ENCODE measurements at places on chromosomes 12 and 14. TPM values are rescaled to one million over a fixed set of nuclear protein-coding genes. Genes with fewer than 3 reads are reported as not detected.

PLCZ1 gene
- not detected for total RNA-seq

CCDC38 gene
- total RNA-seq: not detected

DNA sequence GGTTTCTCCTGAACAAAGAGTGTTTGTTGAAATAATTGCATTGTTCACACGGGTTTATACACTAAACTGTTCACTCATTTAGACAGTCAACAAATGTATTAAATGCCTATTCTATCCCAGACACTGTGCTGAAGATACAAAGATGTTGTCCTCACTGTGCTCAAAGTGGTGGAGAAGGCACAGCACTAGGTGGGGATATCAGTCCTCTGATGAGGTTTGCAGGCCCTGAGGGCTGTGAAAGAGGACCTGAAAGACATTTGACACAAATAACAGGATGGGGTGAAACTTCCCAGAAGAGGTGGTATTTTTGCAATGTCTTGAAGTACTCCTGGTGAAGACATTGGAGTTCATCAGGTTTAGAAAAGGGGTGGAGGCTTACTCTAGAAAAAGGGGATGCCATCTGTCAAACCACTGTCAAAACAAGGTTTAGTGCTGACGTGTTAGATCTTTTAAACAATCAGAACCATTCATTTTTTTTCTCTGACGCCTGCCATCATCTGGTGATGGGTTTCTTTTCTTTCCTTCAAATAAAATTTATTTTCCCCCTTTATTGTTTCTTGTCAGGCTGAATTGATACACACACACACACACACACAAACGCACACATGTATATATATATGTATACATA lies 69.5 kb downstream of the ACSS3 start:
- no peak for DNase-seq

SSPN gene
- 8.5 TPM for total RNA-seq

DNA sequence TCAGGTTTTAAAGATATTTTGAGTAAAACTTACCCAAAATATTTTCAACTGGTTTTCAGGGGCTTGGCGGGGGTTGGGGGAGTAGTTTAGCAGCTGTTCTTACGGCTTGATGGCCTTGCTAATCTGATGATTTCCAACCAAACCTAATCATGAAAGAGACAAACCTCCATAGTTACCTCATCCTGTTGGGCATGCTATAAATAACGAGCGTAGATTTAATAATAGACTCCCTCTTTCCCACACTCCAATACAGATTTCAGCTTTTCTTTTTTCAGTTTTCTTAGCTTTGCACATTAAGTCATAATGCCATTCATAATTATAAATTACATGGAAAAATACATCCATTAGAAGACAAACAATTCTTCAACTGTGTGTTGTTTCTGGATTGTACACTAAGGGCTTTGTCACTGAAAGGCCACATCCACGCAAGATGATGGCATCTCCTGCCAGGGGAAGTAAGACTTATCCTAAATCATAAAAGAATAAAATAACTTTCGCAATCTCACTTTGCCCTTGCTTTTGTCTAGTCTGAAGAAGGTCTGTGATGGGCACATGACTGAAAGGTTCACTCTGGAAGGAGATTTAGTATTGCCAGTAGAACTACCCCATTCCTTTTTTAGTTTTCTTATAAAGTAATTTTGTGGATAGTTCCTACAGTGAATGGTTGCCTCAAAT lies 23.2 kb downstream of the ITPR2 start:
- no peak for DNase-seq
